ENCODE measurements at places on chromosomes 7 and 10.

- DNase-seq: peak; percentile 36
These were observed 98.0 kb upstream of the GATA3 start for GRCh38 chr10:7956508-7956907.

- DNase-seq: no peak
These were observed 36.2 kb upstream of the HECW1 start for GRCh38 chr7:43076189-43076605.

GRCh38 chr7:80584778-80585177 is 53.7 kb upstream of the CD36 start:
- DNase-seq: peak; percentile 25

GRCh38 chr7:42010751-42011150 is 226.3 kb downstream of the GLI3 start:
- no peak for DNase-seq

GRCh38 chr10:78407009-78407711 is 373.5 kb downstream of the RPS24 start:
- DNase-seq: peak; percentile 98

- peak; percentile 1 for DNase-seq
These were observed 961.5 kb downstream of the PCDH15 start for GRCh38 chr10:53839440-53840039.

DNA sequence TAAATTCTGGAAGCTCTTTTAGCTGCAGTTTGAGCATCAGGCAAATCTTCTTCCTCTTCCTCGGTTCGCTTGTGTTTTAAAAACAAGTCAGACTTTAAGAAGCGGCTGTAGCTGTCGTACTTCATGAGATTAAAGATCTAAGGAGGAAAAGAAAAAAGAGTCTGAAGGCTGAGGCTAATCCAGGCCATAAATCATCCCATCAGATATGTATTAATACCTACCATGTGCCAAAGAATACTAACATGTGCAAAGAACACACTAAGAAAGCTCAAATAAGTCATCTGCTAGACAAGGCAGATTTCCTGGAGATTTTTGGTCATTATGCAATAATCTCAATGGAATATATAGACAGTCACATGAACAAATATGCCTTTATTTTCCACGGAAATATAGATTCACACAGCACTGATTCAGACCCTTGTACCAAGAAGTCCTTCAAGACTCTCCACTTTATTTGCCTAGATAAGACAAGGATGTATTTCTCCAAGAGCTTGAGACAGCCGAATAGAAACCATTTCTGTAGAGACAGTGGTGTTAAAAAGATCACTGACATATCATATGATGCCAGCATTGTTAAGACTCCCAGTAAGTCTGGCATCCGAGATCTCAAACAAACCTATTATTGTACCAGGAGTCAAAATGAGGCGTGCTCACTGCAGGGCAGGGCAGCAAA is 42.3 kb downstream of the RGS10 start:
- no peak for DNase-seq

GRCh38 chr10:115936926-115937767 is 335.9 kb downstream of the GFRA1 start:
- DNase-seq: no peak

GRCh38 chr7:97421307-97421930 is 303.9 kb downstream of the SDHAF3 start:
- DNase-seq: no peak

DNA sequence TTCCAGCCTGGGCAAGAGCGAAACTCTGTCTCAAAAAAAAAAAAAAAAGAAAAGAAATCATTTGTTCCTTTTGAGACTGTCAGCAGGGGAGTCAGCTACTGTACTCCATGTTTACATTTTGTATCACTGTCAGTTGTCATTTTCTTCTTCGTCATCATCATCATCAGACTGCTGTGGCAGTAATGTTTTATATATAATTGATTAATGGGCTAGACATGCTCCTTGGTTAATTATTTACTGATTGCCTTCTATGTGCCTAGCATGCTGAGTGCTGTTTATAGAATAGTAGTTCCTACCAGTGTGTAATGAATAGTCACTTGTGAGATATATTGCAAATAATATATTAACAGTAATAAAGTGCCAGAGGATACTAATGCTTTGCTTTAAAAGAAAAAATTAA is 50.5 kb downstream of the VCL start:
- DNase-seq: no peak

GRCh38 chr10:1177936-1178335 is 121.8 kb downstream of the WDR37 start:
- DNase-seq: no peak

DNA sequence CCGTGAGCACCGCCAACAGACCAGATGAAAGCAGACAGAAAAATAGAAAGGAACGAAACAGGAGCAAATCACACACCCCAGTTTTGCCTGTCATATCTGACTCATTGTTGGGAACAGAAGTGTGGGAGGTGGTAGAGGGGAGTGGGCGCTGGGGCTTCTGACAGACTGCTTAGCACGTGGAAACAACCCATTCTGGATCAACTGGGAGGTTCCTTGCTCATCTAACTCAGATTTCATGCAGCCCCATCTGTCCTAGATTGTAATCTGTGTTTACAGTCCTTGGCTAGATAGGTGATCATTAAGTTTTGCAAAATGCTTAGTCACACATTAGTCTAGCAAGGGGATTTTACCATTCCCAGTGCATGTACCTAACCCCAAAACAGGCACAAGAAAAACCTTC is 154.1 kb downstream of the NRP1 start:
- DNase-seq: no peak

GRCh38 chr10:112966194-112966855 is 16.3 kb downstream of the TCF7L2 start:
- no peak for DNase-seq

DNA sequence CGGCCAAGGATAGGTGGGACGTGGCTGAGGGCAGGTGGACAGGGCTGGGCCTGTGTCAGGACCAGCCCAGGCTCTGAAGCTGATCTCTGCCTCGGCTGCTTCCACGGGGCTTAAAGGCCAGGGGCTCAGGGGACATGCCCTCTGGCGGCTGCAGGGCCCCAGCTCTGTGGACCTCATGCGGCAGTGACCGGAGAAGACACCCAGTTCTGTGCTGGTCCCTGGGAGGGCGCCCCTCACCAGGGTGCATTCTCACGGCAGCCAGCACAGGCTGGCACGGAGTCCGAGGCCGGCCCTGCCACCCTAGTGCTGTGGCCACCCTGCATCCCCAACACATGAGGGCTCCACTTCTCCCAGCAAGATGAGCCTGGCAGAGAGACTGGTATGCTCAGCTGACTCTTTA is 30.3 kb downstream of the YKT6 start:
- DNase-seq: no peak

DNA sequence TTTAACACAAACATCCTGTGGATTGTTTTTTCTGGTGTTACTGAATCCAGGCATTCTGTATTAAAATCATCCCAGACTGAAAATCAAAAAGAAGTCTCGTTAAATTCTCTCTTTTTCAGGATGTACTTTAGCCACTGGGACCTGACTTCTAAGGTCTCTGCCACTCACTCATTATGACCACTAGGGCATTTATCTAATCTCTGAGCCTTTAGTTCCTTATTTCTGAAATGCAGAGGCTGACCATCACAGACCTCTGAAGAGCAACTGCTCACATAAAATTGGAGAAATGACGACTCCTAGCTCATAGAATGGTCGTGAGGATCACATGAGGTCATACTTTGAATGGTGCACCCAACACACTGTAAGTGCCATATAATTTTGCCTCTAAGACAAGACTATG is 63.2 kb downstream of the KCNMA1 start:
- DNase-seq: no peak

GRCh38 chr7:127863082-127863481 is 168.2 kb downstream of the LRRC4 start:
- no peak for DNase-seq

- DNase-seq: no peak
These were observed 72.2 kb upstream of the ZNF479 start for GRCh38 chr7:57204411-57204811.

GRCh38 chr10:120949609-120950031 is 98.5 kb downstream of the WDR11 start:
- no peak for DNase-seq

DNA sequence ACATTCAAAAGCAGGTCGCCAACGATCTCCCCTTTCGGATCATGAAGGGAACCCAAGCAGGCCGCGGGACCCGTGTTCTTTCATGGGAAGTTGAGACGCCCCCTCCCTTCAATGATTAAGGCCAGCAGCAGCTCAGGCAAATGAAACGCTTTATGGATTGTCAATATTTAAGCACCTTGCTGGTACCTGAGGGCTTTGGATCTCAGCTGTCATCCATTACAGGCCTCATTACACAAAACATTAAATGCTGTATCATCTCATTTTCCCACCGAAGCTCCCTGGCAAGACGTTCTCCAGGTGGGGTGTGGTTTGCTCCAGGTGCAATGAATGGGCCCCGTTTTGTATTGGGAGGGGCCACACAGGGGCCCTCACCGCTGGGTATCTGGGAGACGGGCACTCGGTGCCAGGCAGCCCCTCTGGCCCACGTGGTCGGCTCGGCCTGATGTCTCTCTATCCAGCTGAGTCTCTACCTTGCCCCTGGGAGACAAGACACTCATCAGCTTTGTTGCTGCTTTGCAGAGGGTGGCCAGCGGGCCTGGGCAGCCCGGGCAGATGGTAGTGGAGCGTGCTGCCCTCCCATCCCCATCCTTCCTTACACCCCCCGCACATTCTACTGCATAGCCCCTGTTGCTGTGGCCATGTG is 456.1 kb upstream of the FOXK1 start:
- DNase-seq: no peak

DNA sequence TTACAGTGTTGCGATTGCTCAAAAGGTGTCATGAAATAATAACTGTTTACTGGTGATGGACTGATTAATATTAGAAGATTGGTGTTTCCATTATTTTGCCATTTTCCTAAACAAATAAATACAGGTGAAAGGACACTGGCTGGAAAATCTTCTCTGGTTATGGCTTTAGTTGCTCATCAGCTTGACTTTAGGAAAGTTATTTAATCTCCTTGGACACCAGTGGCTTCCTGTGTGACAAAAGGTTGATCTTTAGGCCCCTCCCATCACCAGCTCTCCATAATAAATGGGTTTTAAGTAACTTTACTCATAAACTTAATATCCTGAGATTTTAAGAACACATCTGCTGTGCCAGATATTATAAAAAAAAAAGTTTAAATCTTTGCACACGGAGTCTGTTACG is 737 bp downstream of the CABCOCO1 start:
- DNase-seq: no peak

DNA sequence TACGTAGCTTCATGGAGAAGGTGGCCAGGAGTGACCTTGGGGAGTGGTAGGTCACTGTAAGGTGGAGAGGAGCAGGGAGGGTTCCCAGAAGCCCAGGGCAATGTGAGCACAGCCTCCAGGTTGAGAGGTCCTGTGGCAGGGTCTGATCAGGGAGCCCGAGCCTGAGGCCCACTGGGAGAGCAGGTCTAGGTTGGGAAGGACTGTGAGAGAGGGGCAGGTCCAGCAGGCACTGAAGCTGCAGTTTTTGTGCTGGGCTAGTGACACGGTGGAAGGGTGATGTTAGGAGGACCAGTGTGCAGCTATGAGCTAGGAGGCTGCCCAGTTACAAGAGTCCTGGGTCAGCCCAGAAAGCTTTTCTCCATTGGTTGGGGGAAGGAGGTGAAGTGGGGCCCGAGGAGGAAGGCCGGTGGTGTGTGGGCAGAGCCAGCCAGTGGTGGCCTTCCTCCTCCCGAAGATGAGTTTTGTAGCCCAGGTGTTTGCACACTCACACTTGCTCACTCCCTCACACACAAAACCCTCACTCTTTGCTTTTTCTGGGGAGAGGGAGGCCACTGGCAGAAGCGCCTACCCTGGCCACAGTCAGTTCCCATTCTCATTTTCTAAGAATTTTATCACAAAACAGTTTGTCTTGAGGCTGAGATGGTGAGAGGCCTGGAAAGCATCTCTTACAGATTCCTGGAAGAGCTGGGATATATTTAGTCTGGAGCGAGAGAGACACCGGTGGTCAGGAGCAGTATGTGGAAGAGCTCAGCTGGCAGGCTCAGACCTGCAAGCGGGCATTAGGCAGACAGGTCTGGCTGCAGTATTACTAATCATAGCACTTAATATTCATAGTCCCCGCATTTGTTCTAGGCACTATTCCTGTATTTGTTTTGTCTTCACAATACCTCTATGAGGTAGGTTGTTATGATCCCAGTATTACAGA is 57.1 kb downstream of the ZNF467 start:
- peak; percentile 48 for DNase-seq

DNA sequence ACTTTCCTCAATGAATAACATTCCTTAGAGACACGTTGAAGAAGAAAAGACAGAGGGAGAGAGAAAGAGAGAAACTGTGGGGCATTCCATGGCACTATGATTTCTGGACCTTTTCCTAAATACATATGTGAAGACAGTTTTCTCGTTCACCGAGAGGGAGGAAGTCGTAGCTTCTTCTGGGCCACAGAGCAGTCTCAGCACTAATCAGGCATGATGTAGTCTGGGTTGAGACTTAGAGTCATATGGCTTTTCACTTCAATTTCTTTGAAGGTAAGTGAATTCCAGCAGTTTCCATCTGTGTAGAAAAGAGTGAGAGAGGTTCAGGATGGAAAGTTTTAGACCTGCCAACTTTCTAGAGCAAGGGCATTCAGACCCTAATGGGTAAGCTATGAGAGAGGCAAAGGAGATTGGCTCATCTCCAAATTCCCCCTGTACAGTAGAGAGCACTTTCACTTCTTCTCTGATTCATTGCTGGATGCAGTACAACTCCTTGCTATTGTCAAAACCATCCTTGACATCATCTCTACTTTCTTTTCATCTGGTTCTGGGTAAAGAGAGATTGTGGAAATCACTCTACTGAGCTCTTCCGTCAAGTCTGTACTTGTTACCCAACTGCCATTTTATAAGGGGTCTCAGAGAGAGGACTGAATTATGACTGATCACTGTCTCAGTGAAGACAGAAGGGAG is 31.5 kb upstream of the OR9A4 start:
- no peak for DNase-seq

DNA sequence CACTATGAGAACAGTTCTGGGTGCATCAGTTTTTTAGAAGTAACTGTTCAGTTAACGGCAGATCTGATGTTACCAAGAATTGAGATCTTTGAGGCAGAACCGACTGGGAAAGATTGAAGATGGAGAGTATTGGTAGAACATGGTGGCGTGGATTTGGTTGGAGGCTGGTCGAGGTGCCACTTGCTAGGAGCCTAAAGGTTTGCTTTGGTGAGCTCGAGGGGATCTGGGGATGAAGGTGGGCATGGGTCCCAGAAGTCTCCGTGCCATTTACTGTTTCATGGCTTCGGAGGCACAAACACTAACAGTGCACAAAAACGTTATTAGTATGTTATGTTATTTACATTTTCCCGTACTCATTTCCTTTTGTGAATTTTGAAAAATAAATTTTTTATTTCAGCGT is 81.4 kb downstream of the ADCY1 start:
- no peak for DNase-seq
